ENCODE measurements at places on chromosomes 6 and 20.

DNA sequence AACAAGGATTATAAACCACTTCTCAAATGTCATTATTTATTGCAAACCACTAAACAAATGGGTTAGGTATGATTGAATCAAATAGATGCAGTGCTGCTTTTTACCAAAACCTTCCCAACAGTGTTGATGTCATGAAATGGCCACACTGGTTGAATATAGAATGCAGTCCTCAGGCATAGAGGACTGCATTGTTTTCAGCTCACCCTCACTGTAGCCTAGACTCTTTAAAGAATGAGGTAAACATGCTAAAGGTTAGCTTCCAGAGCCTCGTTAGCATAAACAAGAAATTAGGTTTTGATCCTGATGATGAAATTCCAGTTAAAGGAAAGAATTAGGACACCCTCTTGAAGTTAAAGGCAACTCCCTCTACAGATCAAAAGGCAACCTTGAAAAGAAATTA is 224.3 kb downstream of the ALDH8A1 start:
- no peak for DNase-seq

DNA sequence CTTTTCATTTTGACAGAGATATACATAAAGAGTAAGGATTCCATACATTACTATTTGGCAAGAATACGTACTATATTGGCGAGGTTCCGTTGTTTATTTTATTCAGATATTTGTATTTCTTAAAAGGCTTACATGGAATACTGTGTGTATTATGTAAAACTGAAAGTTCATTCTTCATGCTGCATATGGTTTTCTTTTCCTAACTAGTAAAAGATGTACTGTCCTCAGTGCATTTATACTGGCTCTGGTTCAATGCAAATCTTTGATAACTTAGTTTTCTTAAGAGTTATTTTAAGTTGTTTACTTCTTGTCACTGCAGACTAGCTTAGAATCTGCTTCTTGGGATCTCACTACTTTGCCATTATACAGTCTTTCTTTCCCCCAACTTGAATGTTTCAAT is 42.0 kb downstream of the ADGRB3 start:
- DNase-seq: no peak

- DNase-seq: no peak
These were observed 8.4 kb downstream of the MUC21 start for GRCh38 chr6:30991891-30992290.

GRCh38 chr6:40148882-40149573 is 214.8 kb upstream of the MOCS1 start:
- no peak for DNase-seq

GRCh38 chr6:100116411-100117194 is 122.6 kb upstream of the MCHR2 start:
- DNase-seq: no peak

- no peak for DNase-seq
These were observed at the start of gene ECT2L for GRCh38 chr6:138795809-138796603. ECT2L (plus strand) TSS chr6:138796087; CDS start chr6:138813275, 17,188 bp downstream.

- DNase-seq: no peak
These were observed 136.3 kb downstream of the KIF13A start for GRCh38 chr6:17851001-17851719.

- DNase-seq: no peak
These were observed 718.7 kb upstream of the ADGRB3 start for GRCh38 chr6:67916399-67916798.

GRCh38 chr6:78910591-78911171 is 43.3 kb downstream of the IRAK1BP1 start:
- DNase-seq: no peak

DNA sequence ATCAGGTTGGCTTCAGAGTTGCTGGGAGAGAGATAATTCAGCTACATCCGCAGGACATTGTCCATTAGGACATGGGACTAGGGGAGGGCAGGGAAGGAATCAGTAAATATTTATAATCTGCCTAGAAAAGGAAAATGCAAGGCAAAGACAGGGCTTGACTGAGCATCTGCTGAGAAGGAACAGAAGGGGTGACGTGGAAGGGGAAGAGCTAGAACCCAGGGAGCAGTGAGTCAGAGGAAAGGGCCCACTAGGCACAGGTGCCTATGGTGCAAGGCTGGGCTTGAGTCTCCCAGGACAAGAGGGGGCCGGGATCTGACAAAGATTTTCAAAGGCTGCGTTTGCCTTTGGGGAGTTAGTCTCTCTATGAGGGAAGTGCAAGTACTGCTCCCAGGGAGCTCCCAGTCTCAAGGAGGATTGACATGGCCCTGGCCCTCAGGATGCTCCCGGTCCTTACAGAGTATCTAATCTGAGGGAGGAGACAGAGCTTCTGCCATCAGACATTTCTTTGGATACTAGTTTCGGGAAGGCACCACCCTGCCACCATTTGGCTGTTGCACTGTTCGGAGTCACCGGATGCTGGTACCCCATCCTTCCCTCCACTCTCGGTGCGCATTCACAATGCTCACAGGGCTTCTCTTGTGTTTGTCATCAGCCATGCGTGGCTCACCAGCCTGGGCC is 21.9 kb downstream of the VEGFA start:
- no peak for DNase-seq

DNA sequence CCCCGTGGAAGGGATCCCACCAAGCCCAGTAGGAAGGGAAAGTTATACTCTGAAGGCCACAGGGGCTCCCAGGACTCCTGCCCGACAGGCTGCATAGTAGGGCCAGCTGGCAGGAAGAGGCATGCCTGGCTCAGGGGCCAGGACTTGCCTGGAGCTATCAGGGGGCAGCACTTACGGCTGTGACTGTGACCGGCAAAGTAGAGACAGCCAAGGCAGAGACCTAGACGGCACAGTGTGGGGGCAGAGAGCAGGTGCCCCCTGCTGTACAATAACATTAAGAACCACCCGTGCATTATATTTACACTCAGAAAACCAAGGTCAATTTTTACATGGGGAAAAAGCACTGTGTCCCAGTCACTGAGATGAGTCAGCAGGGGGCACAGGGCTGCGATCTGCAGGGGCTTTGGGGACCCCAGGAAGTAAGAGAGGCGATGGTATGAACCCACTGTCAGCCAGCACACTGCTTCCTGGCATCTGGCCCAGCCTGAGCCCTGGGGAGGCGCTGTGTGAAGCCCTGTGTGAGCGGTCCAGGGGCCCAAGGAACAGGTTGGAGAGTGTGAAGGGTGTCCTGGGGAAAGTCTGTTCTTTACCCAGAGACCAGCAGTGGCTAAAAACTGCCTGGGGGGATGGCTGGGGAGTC is 9.9 kb downstream of the CCDC167 start:
- DNase-seq: peak; percentile 18

DNA sequence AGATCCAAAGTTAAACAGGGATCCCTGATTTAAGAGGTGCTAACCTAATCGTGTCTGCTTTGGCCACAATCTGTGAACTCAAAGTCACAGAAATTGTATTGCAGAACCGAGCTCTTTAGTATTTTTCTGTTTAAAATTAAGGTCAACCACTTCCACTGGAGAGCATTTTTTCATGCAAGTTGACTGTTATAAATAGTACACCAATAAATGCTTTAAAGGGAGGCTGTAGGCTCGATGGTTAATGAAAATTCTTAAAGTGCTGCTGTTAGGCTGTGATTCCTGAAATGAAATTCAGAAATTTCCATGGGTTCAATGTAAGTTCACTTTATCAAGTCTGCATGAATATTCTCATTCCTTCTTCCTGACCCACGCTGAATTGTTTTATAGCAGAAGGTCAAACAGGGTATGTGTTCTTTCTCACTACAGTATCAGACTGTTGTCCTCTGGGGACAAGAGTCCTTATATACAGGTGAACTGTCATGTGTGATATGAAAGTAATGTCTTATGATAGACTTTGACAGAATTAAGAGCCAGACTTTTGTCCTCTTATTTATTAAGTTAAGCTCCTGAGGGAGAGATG is 92.5 kb upstream of the HDGFL1 start:
- no peak for DNase-seq

DNA sequence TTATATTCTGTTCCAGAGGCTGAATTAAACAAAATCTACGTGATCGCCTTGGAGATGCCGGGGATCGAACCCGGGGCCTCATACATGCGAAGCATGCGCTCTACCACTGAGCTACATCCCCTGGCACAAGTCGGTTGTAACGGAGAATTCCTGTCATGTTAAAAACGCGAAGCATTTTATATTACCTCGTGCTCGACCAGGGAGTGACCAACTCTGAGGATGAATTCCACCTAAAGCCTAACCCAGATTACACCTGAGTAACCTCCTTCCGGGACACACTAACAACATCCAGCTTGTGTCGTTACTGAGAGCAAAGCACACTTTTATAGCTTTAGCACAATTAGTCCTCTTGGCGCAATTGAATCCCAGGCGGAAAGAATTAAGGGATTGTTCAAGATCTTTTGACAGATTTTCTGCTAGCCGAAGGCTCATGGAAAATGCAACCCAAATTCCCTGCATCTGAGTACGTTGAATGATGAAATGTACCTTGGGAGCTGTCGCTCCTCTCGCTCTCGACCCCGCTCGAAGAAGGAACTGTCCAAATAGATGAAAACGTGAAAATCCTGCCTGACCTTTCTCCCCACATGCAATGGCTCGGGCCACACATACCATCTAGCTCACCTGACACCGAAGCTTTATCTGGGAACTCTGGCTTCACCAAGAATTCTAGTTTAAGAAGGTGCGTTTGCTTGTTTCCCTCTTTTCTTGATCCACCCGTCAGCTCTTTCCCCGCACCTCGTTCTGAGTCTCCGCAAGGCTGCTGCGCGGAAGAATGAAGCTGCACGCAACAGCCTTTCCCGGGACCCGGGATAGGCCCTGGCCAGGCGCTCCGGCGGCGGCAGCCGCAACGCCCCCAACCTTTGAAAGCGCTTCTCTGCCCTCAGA is 148.3 kb downstream of the GPX5 start:
- DNase-seq: no peak

GRCh38 chr20:38249536-38250310 is 10.8 kb downstream of the KIAA1755 start:
- no peak for DNase-seq

DNA sequence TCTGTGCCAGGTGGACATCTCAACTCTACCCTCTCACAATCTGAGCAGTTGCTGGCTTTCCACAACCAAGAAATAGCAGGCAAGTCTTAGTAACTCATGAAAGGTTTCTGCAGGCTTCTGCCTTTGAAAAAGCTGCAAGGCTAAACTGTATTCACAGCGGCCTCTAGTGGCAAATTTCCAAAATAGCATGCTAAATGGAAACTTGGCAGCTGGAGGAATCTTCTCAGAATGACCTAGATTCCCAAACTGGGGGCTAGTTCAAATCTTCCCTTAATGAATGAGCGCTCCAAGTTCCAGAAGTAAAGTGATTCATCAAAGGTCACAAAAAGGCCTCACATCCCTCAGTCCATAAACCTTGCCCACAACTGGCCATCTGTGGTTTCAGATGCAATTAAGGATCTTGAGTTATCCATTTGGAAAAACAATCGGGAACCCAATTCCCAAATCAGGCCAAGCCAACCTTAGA is 11.9 kb upstream of the CPNE5 start:
- no peak for DNase-seq

DNA sequence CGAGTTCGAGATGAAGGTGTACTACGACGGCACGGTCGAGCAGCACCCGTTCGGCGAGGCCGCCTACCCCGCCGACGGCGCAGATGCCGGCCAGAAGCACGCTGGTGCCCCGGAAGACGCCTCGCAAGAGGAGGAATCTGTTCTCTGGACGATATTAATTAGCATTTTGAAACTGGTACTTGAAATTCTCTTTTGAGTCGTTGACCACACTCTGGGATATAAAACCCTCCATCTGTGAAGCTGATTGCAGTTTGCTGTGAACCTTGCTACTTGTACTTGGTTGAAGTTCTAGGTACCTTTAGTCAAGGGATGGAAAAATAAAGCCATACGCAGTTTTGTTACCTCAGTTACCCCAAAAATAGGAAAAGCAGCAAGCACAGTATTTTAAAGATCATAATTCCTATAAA is 917 bp downstream of the C6orf120 start:
- no peak for DNase-seq

GRCh38 chr6:143401636-143402370 is 48.7 kb downstream of the ADAT2 start:
- no peak for DNase-seq

GRCh38 chr20:53736757-53737395 is 143.2 kb upstream of the ZNF217 start:
- no peak for DNase-seq

DNA sequence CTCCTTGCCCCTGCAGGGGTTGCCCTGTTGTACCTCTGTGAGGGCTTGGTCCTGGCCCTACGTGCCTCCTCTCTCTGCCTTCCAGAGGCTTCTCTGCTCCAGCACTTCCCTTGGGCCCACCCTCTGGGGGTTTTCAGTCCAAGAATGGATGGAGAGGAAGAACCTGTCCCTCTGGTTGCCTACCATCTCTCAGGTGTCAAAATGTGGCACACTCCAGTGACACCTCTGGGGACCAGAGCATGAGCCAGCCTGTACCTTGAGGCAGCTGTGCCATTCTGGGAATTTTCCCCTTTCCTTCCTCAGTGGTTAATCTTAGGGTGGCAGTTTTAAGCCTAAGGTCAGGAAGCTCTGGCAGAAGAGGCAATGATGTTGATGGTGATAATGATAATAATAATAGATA is 115.2 kb upstream of the ARMC2 start:
- no peak for DNase-seq

GRCh38 chr6:80437801-80438200 is 331.3 kb downstream of the BCKDHB start:
- no peak for DNase-seq

DNA sequence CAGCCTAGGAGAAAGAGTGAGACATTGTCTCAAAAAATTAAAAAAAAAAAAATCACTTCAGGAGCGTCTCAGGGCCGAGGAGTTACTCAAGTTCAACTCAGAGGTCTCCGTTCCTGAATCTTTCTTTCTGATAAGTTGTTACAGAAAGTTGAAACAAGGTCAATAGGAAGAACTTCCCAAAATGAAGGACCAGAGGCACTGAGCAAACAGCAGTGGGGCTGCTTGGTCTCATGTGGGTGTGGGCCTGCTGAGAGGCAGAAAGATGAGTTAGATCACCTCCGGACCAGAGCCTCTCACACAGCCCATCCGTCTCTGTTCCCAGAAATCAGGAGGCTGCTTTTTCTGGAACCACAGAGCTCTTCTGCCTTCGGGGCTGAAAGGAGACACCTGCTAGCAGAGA is 12.4 kb downstream of the MDGA1 start:
- no peak for DNase-seq

DNA sequence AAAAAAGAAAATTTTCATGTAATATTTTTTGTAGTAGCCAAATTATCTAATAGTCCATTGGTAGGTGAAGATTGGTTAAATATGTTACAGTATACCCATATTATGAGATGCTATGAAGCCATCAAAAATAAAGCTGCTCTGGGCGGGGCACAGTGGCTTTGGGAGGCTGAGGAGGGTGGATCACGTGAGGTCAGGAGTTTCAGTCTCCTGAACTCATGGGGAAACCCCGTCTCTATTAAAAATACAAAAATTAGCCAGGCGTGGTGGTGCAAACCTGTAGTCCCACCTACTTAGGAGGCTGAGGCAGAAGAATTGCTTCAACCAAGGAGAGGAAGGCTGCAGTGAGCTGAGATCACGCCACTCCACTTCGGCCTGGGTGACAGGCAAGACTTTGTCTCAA is 360.5 kb downstream of the KIF16B start:
- DNase-seq: no peak

DNA sequence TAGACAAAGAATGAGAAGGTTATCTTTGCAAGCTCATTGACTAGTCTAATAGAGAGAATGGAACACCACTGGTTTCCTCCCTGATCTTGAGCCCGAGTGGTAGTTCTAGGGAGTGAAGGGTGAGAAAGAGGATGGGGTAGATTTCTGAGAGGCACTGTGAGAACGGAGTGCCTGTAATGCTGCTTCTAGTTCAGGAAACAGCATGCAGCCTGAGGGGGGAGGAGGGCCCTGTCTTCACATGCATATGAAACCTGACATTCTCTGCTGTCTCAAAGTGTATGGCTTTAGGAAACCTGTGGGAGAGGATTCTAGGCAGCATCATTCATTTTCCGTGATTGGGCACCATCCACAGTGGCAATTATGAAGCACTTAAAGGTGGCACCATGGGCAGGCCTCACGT is 259.4 kb upstream of the MAN1A1 start:
- DNase-seq: no peak

Measured in CD8-positive, alpha-beta memory T cell (primary cell).